Suprapubic skin (tissue), 4 donors: ENCODE measurements at places on chromosomes 1 and 21.
A peak's percentile ranks its signal among the peaks of the same experiment; 100 is the strongest.

DNA sequence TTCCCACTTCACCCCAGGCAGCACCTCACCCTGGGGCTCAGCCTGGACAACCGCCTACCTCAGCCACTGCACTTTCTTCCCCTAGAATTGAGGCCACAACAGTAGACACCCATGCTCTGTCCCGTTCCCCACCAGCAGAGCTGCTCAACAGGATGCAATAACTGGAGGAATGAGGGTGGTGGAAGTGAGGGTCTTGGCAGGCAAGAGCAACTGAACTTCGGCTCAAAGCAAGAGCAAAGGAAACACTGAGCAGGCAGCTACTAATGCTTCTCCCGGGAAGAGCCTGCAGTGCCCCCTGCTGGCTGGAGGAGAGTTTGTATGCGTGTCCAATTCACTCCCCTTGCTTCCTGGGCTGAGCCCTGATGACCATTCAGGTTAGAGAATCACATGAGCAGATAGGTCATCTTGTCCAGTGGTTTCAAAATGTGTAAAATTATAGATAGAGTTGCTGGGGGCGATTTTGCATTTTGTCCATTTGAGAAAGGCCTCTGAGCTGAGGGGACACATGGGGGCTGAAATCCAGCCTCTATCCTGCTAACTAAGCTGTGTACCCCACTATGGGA lies 13.9 kb downstream of the NT5C1A start:
- no peak for DNase-seq

DNA sequence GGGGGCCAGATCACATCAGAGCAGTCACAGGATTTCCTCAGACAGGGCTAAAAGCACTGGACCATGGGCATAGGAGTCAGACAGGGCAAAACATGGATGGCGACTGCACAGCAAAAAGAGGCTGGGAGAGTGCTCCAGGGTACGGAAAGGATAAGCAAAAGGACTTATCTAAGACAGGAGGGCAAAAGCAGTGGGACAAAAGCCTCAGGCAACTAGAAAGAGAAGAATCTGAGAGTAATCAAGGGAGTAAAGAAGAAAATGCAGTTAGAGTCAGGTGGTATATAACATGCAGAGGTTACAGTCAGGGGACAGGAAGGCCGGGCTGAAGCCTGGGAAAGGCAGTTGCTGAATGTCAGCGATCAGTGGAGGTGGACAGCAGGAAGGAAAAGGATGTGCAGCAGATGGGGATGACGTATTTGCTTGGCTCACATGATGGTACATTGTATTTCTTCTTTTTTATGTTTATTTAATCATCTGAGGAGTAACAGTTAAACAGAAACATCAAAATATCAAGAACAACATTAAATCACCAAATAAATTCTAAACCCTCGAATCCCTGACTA lies 63.1 kb upstream of the CNN3 start:
- DNase-seq, result no peak

GRCh38 chr1:169906938-169907337 lies 13.2 kb upstream of the SCYL3 start:
- DNase-seq, result no peak

GRCh38 chr1:215878843-215879242 lies 311.7 kb downstream of the KCTD3 start:
- no peak for DNase-seq

- DNase-seq, result no peak
Observed at GRCh38 chr1:87246436-87246835, 82.2 kb upstream of the LMO4 start.

DNA sequence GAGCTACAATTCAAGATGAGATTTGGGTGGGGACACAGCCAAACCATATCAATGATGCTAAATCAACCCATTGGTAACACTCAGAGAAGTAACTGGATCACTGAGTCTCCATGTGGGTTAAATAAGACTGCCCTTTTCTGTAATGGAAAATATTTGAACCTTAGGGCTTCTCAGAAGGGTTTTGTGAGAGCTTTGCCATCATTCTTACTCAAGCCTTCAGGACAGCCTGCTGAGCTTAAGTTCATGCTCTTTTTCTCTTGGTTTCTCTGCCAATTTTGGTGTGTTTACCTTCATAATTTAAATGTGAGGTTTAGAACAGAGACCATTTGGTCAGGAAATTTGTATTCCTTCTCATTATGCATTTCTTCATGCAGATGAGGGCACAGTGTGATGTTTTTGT lies 74.7 kb downstream of the DISC1 start:
- no peak for DNase-seq

GRCh38 chr1:53556657-53557227 lies 97.5 kb downstream of the DMRTB1 start:
- DNase-seq, result no peak

GRCh38 chr1:110425612-110426152 lies 18.2 kb upstream of the LAMTOR5 start:
- DNase-seq, result peak; percentile 88

DNA sequence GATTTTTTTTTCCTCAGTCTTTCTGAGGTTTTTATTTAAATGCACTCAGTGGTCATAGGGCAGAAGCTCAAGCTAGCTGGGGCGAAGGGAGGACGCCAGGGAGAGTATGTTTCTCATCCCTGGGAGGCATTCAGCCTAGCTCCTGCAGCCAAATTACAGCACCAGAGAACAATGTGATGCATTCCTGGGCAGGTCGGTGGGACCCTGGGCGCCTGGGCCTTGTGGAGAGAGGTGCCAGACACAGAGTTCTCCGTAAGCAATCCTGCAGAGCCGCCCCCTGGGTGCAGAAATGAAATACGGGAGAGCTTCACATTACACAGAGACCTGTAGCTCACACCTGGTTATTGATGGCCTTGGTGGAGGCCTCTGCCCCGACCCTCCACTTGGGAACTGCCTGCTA lies 15.5 kb downstream of the WNT2B start:
- DNase-seq, result no peak

GRCh38 chr1:193706766-193707165 lies 520.4 kb upstream of the B3GALT2 start:
- no peak for DNase-seq

DNA sequence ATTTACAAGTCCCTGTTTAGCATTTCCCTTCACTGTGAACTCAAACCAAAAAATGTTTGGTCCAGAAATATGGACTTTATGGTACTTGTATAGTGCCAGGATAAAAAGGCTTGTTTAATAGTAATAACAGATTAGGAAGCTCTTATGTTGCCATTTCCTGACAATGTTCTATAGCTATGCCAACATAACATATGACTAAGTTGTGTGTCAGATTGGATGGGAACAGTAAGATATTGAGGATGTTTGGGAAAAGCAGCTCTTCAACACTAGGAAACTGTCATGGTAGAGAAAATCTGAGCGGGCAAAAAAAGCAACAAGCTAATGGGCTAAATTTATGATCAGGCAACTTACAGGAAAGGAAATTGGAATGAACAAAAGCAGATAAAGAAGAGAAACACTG lies 287.1 kb upstream of the ADGRL4 start:
- no peak for DNase-seq

DNA sequence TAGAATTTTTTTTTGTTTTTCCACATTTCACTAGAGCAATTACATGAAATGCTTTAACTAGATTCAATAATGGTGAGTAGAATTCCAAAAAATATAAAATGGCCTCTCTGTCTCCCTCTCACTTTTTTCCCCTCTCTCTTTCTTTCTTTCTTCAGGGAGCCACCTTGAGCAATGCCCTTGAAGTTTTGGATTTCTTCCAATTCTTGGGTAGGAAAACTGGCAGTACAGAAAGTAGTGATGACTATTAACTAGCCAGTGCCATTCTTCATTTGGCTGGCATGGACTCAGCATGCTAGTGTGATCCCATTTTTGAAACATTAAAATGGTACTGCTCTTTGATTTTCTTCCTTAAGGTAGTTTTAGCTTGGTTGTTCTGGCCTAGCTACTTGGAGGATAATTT lies 4.5 kb upstream of the FNBP1L start:
- no peak for DNase-seq

GRCh38 chr1:2988256-2988655 lies 33.0 kb upstream of the ACTRT2 start:
- DNase-seq, result peak; percentile 67

DNA sequence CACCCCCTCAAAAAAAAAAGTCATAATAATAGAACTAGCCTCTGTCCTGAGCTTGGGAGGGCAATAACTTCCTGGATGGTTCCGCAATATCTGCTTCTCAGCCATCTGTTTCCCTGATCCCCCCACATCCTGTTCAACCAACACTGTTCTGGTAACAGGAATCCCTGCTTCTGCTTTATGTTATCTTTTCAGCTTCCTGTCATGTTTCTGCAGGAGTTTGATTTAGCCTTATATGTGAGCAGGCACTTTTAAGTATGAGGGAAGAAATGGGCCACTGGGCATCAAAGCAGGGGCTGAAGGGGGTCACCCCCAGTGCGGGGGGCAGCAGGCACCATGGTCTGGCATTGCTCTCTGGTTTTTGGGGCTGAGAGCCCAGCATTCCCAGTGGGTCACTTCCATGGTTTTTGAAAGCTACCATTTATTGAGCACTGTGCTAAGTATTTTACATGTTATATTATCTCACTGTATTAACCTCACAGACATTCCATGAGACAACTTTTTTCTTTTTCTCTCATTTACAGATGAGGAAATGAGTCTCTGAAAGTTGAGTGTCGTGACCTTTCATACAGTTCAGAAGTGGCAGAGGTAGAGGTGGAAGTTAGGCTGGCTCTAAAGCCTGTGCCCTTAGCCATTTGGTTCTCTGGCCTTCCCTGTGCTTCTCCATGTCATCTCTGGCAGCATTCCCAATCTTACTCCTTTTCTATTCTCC lies 61.9 kb downstream of the DNTTIP2 start:
- no peak for DNase-seq

DNA sequence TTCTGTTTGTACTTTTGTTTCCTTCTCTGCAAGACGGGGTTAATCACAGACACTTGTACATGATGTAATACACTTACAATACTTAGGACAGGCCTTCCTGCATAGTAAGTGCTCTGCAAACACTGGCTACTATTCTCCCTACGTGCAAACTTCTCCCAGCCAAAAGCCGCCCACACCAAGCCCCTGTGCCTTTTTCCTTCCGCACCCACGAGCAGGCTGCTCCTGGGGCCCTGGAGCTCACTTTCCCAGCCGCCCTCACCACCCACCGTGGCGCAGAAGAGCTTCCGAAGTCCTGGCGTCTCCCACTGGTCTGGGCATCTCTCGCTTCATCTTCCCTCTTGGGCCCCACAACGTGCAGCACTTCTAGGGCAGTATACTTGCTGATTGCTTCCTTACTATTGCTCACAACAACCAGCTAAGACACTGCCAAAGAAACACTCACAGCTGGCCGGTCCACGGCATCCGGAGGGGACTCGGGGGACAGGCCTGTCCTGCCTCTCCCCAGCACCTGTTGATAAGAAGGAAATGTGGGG lies 22.5 kb upstream of the GPR157 start:
- no peak for DNase-seq

DNA sequence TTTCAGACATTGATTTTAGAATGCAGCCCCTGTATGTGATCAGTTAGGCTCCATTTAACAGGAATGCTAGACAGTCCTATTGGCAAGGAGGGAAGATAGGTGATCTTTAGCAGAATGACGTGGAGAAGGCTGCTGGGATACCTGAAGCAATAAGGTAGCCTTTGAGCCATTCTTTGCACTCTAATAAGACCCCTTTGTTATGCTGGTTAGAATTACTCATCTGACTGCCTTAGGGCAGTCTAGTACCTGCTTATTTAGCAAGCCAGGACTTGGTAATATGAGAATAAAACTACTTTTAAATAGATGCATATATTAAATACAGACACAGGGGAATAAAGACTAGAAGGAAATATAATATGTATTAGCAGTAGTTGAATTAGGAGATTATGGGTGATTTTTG lies 29.1 kb downstream of the NGF start:
- no peak for DNase-seq

DNA sequence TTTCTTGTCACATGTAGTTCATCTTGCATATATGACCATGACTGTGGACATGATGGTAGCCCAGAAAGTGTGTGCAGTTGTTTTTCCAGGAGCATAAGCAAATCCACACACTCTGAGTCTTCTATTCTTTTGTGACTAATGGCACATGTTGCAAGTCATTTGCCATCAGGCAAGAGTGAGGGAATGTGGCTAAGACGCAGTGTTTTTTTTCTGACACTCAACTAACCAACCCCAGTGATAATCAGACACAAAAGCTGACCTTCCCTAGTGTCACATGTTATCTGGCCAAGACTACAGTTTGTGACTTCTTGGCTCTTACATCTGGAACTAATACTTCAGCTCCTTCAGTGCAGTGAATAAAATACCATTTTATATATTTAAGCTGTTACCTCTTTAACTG lies 108.8 kb downstream of the ITSN1 start:
- DNase-seq, result no peak

GRCh38 chr1:81949421-81949820 lies 148.7 kb downstream of the ADGRL2 start:
- DNase-seq, result no peak

DNA sequence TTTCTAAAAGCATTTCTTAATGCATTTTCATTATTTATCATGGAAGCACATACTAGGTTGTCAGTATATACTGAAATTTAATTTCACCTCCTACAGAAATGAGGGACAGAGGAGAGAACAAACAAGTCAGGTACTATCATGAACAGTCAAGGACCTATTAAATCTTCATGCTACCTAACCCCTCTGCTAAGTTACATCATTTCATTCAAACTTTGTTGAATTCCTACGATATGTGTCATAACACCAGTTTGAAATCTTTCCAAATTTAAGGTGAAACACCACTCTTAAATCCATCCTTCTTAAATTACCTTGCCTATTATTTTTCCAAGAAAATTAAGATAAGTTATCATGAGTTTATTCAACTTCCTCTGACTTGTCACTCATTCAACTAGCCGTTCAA lies 78.9 kb downstream of the DENND1B start:
- DNase-seq, result no peak

DNA sequence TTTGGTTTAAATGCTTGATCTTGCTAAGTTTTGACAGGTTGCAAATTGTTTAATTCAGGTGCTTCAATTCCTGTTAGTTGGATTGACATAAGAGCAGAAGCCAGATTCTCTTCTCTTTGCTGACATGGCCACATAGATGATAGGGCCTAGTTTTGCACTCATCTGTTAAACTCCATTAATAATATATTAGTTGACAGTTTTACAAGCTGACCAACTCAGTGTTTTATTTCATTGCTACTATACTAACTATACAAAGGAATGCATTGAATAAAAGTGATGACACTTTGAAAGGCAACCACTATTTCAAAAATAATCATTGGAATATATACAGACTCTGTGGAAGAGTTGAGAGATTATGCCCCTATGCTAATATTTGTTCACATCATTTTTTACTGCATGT lies 255.6 kb upstream of the DPYD start:
- no peak for DNase-seq

- no peak for DNase-seq
Observed at GRCh38 chr1:155833665-155834295, 23.2 kb downstream of the GON4L start.
